ENCODE measurements at places on chromosomes 2 and 18.
A peak's percentile ranks its signal among the peaks of the same experiment; 100 is the strongest.

DNA sequence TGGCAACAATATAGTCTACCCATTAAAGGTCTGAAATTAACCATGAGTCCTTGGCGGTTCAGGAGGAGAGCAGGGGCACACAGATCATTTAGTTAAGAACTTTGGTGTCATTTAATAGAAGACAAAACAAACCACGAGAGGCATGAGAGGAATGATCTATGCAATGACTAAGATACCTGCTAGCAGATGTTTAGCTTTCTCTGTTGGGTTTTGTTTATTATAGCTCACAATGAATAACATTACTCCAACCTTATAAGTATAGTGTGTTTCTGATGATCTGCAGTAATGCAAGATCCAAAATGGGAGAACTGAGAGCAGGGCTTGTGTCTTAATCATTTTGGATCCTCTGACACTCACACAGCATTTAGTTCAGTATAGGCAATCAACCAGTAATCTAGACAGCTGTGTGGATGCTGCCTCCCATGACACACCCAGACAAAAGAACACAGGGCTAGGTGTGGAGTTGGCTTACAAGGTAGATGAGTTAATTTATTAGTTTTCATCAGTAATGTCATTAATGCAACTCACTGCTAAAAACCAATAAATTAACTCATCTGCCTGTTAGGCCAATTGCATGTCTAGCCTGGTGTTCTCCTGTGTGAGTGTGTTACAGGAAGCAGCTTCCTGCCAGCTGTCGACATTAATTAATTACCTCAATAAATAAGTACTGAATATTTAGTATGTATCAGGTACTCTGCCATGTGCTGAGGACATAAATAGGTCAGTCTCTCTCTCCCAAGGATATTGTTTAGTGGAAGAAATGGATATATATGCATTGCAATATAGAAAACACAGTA lies 92.3 kb downstream of the CLIP4 start:
- no peak for DNase-seq

DNA sequence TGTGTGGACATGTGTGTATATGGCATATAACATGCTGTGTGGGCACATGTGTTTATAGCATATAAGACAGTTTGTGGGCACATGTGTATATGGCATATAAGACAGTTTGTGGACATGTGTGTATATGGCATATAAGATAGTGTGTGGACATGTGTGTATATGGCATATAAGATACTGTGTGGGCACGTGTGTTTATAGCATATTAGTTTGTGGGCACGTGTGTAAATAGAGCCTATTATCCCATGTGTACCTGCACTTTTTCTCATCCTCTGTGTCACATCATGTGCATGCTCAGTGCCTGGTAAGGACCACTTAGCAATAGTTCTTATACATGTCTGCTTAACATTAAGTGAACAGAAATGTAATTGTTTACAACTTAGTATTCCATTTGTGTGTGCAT lies 45.2 kb downstream of the TPO start:
- no peak for DNase-seq

DNA sequence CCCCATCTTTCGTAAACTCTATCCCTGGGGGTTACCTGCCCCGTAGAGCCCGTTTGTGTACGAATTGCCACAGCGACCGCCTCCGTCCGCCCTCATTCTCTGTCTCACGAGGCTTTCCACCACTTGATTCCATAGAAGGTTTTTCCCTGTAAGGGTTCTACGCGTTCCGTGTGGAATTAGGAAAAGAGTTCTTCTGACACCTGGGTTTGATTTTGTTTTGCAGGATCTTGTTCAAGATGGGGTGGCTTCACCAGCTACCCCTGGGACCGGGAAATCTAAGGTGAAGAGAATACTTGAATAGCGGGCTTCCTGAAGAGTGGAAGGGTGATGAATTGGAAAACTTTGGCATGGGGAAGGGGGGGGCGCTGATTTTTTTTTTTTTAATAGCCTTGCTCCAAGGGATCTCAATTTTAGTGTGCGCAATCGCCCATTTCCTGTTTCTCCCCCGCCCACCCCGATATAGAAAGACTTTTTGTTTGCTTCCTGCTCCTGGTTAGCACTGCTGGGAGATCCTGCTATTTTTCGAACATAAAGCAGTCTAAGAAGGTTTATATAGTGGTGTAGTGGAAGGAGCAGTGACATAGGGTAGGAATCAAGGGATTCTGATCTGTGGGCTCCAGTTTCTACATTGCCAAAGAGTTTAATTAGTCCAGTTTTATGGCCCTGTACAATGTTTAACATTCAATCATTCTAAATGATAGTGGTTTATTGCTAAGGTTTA lies 564 bp downstream of the GCC2 start:
- DNase-seq, result peak; percentile 18

GRCh38 chr2:197339016-197339415 lies 28.4 kb upstream of the ANKRD44 start:
- DNase-seq, result no peak

DNA sequence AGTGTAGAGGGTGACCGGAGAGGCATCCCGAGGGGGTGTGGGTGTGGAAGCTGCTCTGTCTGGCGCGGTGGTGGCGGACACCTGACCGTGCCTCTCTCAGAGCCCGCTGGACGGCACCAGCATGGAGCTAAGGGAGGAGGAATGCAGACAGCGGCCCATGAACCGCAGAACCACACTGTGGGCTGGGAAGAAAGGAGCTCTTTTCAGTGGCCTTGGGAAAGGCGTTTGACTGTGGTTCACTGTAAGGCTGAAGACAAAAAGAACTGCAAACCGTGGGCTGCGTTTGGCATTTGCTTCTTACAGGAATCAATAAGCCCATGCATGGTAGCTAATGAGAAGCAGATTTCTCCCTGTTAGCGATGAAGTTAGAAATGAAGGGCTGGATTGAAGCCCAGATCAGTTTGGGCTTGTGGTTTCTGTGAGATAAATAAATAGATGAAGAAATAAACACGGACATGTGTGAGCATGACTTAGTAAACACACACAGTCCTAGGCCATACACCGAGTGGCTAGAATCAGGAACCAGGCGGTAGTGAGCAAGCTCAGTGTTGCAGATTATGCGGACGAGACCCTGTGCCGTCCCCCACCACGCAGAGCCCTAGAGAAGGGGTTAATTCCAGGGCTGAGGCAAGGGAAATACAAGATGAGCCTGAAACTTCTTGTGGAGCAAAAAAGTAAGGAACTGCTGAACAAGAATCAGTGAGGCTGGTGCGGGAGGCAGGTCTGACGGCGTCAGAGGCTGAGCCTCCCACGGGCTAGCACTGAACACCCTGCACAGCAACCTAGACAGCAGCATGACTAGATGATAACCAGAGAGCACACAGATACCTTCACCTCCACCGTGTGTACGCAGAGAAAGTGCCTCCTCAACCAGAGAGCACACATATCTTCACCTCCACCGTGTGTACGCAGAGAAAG lies 29.3 kb upstream of the NFATC1 start:
- no peak for DNase-seq

GRCh38 chr2:130845505-130846085 lies 8.9 kb downstream of the ARHGEF4 start:
- no peak for DNase-seq

- DNase-seq, result no peak
Measured at GRCh38 chr2:126776255-126776654, 120.3 kb downstream of the GYPC start.

- no peak for DNase-seq
Measured at GRCh38 chr18:80009661-80010550, 21.5 kb upstream of the TXNL4A start.

DNA sequence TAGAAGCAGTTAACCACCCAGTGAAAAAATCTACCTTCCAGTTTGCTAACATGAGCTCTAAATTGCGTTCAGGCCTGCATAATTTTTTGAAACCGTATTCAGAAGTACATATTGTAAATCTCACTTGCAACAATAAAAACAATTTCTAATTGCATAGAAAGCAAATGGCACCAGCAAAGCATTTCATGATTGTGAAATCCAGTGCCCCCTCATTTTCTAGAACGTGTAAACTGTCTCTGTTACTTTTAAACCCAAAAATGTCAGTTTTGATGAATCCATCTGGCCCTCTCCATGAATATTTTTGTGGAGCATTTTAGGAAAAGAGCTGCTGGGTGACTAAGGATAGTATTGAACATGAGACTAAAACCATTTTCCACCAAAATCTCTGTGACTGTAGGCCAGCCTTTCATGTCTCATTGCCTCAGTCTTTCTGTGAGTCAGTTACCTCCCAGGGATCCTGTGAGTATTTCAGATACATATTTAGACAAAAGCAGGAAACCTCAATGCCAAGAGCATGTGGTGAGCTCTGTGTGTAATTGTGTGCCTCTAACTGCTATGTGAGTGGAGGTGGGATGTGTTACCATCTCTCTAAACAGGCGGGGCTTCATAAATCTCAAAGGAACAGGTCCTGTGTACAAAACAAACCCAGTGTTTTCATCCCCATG lies 477.8 kb upstream of the DCC start:
- DNase-seq, result no peak

GRCh38 chr2:45614330-45614729 lies 3.3 kb upstream of the SRBD1 start:
- DNase-seq, result no peak

- DNase-seq, result no peak
Measured at GRCh38 chr2:105149272-105149671, 92.3 kb upstream of the GPR45 start.

DNA sequence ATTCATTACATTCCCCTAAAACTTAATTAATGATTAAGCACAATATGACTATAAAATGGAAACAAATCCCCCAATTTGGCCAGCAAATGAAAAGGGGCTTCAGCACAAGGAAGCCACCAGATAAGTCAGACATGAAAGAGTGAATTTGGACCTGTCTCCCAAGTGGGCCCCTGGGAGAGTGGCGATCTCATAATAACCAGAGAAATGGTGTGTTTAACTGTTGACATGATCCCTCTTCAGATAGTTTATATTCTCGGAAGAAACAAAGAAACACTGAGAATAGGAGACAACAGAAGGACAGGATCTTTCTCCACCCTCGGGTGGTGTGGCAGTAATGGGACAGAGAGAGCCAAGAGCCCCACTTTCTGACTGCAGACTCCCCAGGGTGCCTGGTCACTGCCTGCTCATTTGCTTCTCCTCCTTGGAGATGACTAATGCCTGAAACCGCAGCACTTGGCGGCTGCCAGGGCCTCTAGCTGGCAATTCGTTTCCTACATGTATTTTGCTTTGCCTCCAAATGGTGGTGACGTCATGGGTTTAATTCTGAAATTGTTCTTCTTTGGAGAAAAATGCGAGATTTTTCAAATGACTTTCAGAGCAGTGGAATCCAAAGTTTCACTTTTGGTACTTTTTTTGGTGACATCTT lies 46.4 kb upstream of the SPP2 start:
- DNase-seq, result peak; percentile 42

DNA sequence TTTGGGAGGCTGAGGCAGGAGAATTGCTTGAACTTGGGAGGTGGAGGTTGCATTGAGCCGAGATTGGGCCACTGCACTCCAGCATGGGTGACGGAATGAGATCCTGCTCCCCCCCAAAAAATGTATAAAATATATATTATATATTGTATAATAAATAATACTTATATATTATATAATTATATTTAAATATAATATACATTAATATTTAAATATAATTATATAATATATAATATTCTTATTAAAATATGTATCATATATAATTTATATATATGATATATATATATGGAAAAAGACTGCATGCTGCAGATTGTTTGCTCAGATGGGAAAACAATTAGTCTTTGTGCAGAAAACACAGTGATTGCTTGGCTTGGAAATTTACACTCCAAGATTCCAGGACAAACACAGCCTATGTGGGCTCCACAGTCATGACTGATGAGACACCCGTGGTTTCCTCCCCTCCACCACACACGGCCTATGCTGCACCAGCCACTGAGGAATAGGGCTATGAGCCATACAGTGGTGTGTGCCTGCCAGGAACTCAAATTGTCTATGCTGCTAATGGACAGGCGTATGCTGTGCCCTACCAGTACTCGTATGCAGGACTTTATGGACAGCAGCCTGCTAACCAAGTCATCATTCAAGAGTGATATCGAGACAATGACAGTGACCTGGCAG lies 30.0 kb downstream of the PMAIP1 start:
- DNase-seq, result no peak

GRCh38 chr2:64695721-64696261 lies 42.1 kb upstream of the SERTAD2 start:
- no peak for DNase-seq

- no peak for DNase-seq
Measured at GRCh38 chr2:85393836-85394235, 16.3 kb downstream of the CAPG start.

DNA sequence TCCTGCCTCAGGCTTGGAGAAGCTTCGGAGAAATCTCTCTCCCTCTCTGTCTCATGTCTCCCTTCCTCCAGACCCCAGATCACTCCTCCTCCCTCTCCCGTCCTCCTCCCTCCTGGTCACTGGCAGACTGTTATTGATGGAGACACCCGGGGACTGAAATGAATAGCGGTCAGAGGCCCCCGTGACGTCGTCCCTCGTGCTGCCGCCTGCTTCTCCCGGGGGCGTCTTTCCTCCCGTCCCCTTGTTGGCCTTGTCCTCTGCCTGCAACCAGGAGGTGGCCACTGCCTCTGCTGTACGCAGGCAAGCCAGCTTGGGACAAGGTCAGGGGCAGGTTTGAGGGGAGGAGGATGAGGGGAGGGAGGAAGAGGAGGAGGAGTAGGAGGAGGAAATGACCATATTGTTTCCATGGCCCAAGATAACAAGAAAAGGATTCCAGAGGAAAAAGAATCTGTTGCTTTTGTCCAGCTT lies 78.2 kb downstream of the CELF4 start:
- DNase-seq, result no peak

GRCh38 chr2:179239195-179239594 lies 25.4 kb downstream of the SESTD1 start:
- no peak for DNase-seq

DNA sequence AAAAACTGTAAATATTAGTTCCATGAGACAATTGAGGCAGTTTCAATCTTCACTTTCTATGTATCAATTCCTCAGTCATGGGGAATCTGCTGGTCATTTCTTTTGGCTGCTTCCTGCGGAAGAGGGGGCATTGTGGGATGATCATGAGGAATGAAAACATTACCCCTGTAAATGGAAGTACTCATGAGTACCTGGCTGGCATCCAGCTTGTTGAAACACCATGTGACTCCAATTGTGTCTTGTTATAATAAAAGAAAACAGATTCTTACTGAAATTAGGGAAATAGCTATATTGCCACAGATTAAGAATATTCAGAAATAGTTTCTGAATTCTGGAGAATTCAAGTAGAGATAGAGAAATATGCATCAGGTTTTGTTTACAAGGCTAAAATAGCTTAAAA lies 41.6 kb upstream of the GPR39 start:
- no peak for DNase-seq

- no peak for DNase-seq
Measured at GRCh38 chr2:37886745-37887144, 38.3 kb upstream of the RMDN2 start.

- DNase-seq, result no peak
Measured at GRCh38 chr2:29940706-29941105, 19.3 kb upstream of the ALK start.

All from activated naive CD8-positive, alpha-beta T cell treated with anti-CD3 and anti-CD28 coated beads for 36 hours (primary cell).